ENCODE measurements at places on chromosomes 4 and X.

GRCh38 chr4:8732092-8732491 is 139.5 kb downstream of the CPZ start:
- no peak for DNase-seq

DNA sequence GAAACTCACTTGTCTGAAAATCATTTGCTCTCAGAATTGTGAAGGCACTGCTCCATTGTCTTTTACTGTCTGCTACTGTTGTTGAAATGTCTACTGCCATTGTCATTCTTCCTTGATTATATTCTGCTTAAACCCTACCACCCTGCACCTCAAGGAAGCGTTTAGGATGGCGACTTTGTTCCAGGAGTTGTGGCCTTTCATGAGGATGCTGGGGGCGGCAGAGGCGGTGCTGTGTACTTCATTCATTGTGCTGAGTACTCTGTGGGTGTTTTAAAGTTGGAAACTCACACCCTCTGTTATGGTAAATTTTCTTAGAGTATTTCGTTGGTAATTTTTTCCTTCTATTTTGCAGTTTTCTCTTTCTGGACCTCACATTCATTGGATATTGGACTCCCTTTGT is 258.9 kb downstream of the TENM3 start:
- no peak for DNase-seq

DNA sequence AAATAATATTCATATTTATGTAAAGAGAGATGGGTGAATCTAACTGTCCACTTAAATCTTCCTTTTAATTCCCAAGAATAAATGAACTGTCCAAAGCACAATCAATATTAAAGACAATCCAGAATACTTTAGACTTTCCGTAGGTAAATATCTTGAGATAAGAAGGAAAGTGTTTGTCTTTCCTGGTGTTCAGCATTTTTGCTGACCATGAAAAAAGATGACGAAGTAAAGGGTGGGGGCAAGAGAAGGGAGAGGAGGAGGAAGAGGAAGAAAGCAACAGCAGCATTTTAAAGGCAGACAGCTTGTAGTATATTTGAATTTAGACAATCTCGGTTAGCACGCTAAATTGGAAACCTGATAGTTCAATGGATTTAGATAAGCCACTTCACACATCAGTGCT is 498.2 kb downstream of the KCNIP4 start:
- DNase-seq: no peak

DNA sequence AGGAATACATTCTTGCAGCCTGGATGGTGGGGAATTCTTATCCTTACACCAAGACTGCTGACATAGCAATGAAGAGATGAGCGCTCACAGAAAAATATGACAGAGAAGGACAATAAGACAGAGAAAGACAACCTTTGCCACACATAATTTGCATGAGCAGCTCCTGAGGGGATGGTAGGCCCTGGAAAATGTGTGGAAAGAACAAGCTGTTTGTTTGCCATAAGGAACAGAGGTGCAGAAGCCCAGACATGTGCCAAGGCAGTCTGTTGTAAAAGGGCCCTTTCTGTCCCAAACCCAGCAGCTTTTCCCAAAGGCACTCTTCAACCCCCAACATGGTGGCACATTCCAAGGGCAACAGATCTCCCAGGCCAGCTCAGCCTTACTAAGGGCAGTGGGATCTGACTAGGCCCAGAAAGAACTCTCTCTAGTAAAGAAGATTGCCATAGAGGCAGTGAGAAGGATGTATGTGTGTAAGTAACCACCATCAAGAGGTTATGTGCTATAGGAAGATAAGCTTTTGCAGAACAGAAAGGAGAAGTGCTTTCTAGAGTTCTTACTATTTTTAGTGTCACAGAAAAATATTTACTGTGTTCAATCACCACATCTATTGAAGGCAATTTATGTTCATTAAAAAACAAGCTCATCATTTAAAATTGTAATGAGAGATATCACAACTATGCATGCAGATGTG is 287.0 kb upstream of the RASGEF1B start:
- DNase-seq: no peak

GRCh38 chrX:149569770-149570169 is 17.5 kb downstream of the MAGEA9B start:
- DNase-seq: no peak

DNA sequence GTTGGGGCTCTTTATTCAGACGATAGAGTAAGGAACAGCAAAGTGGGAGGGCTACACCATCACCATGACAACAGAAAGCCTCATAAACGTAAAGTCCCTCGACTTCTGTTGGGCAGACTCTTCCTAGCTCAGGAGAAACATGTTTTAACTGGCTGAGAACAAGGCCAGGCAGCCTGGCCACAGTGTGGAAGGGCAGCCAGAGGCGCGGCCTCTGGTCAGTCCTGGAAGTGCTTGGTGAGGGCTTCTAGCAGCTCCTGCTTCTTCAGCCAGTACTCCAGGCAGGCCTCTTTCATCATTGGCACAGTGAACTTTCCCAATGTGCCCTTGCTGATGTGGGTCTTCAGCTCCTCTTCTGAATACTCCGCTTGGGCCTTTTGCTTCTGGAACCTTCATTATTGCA is 690.9 kb downstream of the PCDH19 start:
- no peak for DNase-seq

DNA sequence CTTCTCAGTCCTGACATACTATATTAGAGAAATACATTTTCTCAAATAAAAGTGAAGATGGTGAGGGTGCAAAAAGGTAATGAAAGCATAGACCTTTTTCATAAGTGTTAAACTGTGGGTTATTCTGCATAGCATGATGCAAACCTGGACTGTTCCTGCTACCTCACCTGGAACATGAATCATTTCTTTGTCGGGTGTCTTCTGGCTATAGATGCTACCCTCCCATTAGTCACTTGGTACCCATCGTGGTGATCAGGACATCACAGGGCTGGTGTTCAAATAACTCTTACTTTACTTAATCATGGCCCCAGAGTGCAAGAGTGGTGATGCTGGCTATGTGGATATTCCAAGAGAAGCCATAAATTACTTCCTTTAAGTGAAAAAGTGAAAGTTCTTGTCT is 264.7 kb upstream of the AGA start:
- no peak for DNase-seq

GRCh38 chrX:107726816-107727534 is 48.6 kb downstream of the TSC22D3 start:
- no peak for DNase-seq

- DNase-seq: no peak
Measured at GRCh38 chrX:21865436-21865835, 9.6 kb downstream of the YY2 start.

GRCh38 chr4:128141866-128142265 is 80.8 kb downstream of the LARP1B start:
- no peak for DNase-seq

DNA sequence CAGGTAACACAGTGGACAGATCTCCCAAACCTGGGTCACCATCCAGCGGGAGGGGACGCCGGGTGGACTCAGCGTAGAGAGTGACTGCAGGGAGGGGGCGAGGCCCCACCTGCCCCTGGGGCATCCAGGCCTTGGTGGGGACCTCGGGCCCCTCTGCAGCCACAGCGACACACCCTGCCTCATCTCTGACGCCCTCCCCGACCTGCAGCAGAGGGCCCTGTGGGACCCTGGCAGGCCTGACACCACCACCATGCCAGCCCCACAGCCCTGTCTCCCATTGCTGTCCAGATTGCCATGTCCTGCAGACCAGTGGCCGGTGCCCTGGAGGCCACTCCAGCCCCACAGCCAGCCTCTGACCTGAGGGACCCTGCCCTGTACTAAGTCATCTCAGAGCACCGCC is 45.2 kb downstream of the FAM53A start:
- DNase-seq: no peak

- no peak for DNase-seq
Measured at GRCh38 chrX:115324194-115324593, 34.7 kb downstream of the LUZP4 start.

DNA sequence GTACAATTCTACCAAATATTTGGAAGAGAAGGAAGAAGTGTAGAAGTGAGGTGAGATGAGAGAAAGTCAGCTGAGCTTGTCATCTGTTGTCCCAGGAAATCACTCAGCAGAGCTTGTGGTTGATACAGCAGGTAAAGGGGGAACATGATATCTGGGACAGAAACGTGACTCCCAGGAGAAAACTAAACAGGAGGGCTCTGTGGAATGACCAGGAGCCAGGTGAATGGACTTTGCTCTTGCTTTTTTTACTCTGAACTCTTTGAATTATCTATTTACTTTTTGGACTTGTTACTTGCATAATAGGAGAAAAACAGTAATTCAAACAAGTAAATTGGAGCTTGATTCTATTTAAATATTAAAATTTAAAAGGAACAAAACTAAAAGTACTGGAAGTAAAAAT is 555.6 kb upstream of the FRG1 start:
- DNase-seq: no peak

GRCh38 chr4:119663160-119663788 is 34.7 kb upstream of the PDE5A start:
- DNase-seq: no peak

- no peak for DNase-seq
Measured at GRCh38 chr4:62512271-62512670, 1312.1 kb downstream of the ADGRL3 start.

GRCh38 chr4:15327311-15328298 is 100.2 kb upstream of the C1QTNF7 start:
- peak; percentile 50 for DNase-seq

GRCh38 chr4:4267981-4268380 is 20.0 kb upstream of the TMEM128 start:
- no peak for DNase-seq

DNA sequence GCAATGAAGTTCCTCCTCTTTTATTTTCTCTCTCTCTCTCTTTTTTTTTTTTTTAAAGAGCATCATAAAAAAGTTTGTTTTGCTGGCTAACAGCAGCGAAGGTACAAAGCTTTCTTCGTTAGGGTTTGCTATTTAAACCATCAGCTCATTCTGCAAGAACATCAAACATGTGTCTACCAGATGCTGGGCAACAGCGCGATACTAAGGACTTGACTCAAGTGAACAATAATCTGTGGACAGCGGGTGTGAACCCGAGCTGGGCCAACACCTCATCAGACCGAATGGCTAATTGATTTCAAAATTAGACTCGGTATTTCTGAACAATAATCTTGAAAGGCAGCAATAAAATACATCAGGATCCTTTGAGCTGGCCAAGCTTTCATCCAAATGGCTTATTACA is 246.4 kb downstream of the FBXO8 start:
- DNase-seq: no peak

DNA sequence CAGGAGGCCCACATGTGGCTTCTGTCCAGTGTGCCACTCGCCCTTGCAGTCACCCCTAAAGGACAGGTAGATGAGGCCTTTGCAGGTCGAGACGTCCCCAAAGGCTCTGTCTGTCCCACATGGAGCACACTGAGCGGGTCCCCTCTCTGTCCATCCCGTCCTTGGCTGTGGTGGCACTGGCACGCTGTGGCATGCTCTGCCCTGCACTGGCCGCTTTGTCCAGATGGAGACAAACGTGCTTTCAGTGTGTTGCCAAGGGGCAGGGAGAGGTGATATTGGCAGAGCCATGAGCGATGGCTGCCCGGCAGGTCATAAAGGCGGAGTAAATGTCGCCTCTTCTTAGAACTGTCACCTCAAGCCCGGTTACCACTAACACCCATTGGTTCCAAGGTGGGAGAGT is 86.9 kb upstream of the CLDN34 start:
- DNase-seq: no peak

GRCh38 chr4:68951078-68951805 is at the start of gene UGT2A3:
UGT2A3 (minus strand) TSS chr4:68951804; CDS start chr4:68951760, 44 bp downstream.
- DNase-seq: no peak

GRCh38 chrX:48460606-48461005 is 9.5 kb downstream of the SLC38A5 start:
- peak; percentile 1 for DNase-seq

GRCh38 chr4:151475035-151475714 is 66.2 kb downstream of the FHIP1A start:
- DNase-seq: no peak

- DNase-seq: no peak
Measured at GRCh38 chr4:16694884-16695276, 203.6 kb downstream of the LDB2 start.

DNA sequence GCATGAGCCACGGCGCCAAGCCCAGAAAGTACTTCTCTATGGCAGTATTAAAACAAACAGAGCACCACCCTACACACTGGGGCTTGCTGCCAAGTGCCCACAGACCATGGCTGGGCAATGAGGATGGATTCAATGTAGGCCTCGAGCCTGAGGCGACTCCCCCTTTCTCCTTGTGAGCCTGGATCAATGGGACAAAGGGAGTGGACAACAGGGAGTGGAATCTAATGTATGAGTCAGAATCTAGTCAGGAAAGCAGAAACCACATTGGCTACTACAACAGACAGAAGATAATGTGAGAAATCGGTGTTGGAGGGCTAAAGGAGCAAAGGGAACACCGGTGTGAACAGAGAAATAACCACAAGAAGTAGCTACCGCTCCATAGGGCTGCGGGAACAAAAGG is 37.7 kb upstream of the OCIAD2 start:
- no peak for DNase-seq

- DNase-seq: no peak
Measured at GRCh38 chr4:52173470-52174045, 122.5 kb downstream of the SPATA18 start.

GRCh38 chr4:184459413-184459812 is 14.9 kb downstream of the IRF2 start:
- peak; percentile 43 for DNase-seq

DNA sequence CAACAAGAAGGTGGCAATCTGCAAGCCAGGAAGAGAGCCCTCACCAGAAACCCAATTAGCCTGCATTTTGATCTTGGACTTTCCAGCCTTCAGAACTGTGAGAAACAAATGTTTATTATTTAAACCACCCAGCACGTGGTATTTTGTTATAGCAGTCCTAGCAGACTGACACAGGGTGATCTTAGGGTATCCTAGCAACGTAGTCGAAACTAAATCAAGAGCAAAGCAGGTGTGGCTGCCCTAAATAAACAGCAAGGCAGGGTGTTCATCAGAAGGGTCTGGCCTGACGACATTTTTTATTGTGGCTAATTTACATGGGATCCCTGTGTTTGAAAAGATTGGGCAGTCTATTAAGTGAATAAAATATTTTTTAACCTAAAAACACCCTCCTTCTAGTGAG is 198.8 kb downstream of the VEGFC start:
- DNase-seq: no peak

- no peak for DNase-seq
Measured at GRCh38 chr4:173878701-173879100, 348.7 kb upstream of the HAND2 start.

GRCh38 chr4:16790508-16790907 is 107.9 kb downstream of the LDB2 start:
- DNase-seq: no peak

- DNase-seq: no peak
Measured at GRCh38 chr4:133943081-133943480, 258.5 kb downstream of the PABPC4L start.

DNA sequence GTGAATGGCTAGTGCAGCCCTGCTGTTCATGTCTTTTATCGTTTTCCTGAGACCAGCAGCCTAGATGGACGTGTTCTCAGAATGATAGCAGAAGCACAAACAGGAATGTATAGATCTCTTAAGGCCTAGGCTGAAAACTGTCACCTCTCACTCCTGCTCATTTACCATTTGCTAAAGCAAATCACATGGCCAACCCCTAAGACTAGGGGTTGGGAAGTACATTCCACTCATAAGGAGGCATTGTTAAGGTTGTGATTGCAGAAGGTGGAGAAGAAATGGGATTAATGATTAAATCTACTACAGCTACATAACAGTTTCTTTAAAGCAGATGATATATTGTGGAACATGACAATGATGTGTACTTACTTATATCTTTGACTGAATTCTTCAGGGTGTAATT is 536.8 kb upstream of the FTHL17 start:
- no peak for DNase-seq

Measured in hepatic stellate cell (primary cell).